RWPE2 (cell line): ENCODE measurements at places on chromosomes 16 and 17.

GRCh38 chr16:84155226-84155625 is 10.1 kb downstream of the DNAAF1 start:
- no peaks in the 10 kb centered on the region for H3K36me3 ChIP-seq
- no peak overlapping the region for H3K4me3 ChIP-seq
- DNase-seq = no peak

GRCh38 chr16:68375801-68376536 is 65.2 kb downstream of the PRMT7 start:
- H3K27ac ChIP-seq = no peak overlapping the region
- H3K36me3 ChIP-seq = no peaks in the 10 kb centered on the region
- no peak for DNase-seq
- H3K27me3 ChIP-seq = no peaks in the 10 kb centered on the region
- no peaks in the 10 kb centered on the region for H3K4me1 ChIP-seq

DNA sequence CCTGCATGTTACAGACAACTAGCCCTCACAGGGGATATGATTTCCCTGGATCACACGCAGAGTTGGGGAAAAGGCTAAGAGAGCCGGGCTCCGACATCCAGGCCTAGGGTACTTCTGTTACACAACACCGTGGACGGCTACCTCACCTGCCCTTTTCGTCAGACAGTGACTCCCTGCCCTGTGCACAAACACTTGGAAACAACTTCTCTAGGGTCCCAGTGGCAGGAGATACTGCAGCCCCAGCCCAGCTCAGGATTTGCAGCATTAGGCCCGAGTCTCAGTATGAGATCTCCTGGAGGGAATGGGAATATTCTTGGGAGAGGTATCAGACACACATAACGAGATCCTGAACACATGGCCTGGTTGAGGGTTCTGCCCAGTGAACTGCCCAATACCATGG is 8.3 kb downstream of the RUSF1 start:
- peaks cover 47% of the 10 kb centered on the region for H3K36me3 ChIP-seq
- H3K4me1 ChIP-seq = no peaks in the 10 kb centered on the region
- DNase-seq = no peak
- no peak overlapping the region for H3K4me3 ChIP-seq

DNA sequence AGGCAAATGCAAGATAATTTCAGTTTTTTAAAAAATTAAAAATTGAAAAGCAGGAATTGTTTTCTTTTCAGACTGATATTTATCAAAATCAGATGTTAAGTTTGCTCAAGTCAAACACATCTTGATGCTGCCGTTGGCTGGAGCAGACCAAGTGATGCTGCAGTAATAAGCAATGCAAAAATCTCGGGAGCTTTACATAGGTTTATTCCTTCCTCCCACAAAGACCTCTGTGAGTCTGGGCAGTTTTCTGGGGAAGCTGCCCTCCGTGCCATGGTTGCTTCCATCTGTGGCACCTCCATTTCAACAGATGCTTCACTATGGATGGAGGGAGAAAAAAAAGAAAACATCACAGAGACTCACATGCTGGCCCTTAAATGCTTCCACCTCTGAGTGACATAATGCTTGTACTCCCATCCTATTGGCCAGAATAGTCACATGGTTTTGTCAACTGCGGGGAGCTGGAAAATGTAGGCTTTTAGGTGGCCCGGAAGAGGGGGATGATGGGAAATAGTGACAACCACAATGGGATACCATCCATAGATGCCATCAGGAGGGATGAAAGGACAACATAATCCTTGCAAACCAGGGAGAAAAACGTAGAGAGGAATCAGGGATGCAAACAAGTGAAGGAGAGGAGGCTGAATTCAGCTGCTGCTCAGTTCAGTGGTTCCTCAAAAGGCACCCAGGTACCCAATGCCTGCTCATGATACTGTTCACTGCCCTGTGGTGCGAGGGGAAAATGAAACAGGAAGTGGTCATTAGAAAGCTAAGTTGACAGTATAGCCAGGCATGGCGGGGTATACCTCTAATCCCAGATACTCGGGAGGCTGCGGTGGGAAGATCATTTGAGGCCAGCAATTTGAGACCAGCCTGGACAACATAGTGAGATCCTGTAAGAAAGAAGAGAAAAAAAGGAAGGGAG is 13.5 kb upstream of the ERCC4 start:
- H3K27me3 ChIP-seq = peaks cover 5% of the 10 kb centered on the region
- no peak for DNase-seq
- H3K4me1 ChIP-seq = no peaks in the 10 kb centered on the region

DNA sequence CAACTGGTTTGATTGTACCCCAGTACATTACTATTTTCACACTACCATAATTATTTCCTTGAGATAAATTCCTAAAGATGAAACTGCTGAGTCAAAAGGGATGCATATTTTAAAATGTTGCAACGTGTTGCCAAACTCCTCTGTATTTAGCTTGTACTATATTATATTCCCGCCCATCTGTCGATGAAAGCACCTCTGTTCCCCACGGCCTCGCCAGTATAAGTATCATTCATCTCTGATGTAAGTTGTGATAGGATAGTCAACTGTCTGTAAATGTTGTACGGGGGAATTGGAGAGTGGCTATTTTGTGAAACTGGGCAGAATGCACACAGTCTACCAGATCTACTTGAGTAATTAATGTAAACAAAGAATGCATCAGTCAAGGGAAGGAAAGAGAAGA is 47.7 kb upstream of the TNRC6A start:
- peak overlapping the region; percentile 93 for H3K27ac ChIP-seq

DNA sequence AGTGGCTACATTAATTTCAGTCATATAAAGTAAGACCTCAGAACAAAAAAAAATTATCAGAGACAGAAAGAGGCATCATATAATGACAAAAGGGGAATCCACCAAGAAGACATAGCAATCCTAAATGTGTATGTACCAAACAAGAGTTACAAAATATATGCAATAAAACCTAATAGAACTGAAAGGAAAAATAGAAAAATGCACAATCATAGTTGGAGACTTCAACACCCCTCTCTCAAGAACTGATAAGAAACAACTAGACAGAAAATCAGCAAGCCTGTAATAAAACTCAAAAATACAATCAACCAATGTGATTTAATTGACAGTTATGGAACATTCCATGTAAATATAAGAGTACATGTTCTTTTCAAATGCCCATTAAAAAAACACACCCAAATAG is 61.3 kb upstream of the C16orf82 start:
- H3K27ac ChIP-seq = no peak overlapping the region
- H3K36me3 ChIP-seq = no peaks in the 10 kb centered on the region
- H3K4me1 ChIP-seq = no peaks in the 10 kb centered on the region

DNA sequence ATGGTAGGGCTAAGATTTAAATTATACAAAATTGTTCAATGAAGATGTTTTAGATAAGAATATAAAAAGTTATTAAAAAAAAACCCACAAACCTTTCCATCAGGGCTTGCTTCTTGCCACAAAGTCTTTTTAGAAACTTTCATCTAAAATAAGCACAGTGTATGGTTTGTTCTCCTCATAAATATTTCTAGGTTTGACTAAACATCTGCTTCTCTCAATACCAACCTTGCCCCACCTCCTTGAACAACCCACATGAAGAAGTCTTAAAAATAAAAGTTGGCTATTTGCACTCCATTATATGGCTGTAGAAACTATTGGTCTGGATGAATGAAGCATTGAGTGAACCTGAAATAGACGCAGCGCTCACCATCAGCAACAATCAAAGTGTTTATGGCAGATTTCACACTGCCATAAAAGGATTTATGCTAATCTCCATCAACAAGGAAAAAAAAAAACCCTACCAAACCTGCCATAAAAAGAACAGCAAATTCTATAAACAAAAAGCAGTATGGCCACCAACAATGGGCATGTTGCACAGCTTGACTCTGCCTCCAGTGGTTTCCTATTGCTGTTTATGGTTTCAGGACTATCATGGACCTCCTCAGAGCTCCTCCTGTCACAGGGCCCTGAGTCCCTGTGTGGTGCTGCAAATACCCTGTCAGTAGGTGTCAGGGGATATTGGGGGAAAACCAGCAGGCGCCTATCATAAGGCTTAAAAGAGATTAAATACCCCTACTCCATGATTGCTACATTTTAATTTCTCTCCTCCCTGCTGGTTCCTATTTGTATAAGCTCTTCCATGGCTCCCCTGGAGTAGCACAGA is 37.6 kb downstream of the SNX11 start:
- H3K36me3 ChIP-seq = no peaks in the 10 kb centered on the region
- no peaks in the 10 kb centered on the region for H3K4me1 ChIP-seq
- H3K27me3 ChIP-seq = peaks cover 40% of the 10 kb centered on the region
- no peak overlapping the region for H3K27ac ChIP-seq
- DNase-seq = no peak

DNA sequence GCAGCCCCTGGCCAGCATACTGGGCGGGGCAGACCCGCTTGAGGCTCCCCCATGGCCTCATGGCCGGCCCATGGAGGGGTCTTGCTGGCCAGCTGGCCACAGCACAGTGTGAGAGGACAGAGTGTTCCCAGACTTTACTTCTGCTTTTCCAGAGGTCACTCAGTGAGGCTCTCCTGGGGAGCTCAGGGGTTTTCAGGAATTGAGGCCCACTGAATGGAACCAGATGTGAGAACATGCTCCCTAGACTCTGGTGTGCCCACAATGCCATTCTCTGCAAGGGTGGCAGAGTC is 21.2 kb downstream of the ATP6V0D1 start:
- no peak overlapping the region for H3K4me3 ChIP-seq
- no peak overlapping the region for H3K27ac ChIP-seq
- peaks cover 2% of the 10 kb centered on the region; the same call in 1 of the 2 replicates for H3K36me3 ChIP-seq
